ENCODE measurements at places on chromosomes 3 and 15.
A peak's percentile ranks its signal among the peaks of the same experiment; 100 is the strongest.

- no peak for DNase-seq
Measured at GRCh38 chr15:31499953-31500765, 173.5 kb downstream of the KLF13 start.

- DNase-seq: peak; percentile 73
Measured at GRCh38 chr3:49813497-49814174, at the start of gene UBA7. Gene UBA7, minus strand, starts transcription at chr3:49813953. Its CDS starts 166 bp downstream, at chr3:49813787.

DNA sequence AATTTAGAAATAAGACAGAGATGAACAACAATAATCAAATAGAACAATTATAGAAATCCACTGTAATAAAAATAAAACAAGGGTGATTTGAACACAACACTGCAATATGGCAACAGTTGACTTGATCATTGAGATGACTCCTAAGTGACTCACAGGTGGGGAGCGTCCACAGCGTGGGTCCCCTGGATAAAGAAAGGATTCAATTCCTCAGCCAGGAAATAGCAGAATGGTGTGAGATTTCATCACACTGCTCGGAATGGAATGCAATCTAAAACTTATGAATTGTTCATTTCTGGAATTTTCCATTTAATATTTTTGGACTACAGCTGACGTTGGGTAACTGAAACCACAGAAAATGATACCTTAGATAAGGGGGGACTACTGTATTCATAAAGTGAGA is 82.0 kb downstream of the CNTN3 start:
- no peak for DNase-seq

DNA sequence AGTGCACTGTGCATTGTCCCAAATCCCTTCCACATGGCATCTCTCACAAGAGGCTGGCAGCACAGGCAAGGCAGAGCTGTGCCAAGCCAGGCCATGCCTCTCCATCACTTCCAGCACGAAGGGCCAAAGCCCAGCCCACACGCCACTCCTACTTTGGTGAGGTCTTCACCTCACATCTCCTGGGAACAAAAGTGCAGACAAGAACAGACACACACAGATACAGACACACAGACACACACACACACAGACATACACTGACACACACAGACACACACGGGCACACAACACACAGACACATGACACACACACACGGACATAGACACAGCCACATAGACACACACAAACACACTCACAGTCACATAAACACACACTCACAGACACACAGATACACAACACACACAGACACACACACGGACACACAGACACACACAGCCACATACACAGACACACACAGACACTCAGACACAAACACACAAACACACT is 233.3 kb downstream of the UACA start:
- no peak for DNase-seq

DNA sequence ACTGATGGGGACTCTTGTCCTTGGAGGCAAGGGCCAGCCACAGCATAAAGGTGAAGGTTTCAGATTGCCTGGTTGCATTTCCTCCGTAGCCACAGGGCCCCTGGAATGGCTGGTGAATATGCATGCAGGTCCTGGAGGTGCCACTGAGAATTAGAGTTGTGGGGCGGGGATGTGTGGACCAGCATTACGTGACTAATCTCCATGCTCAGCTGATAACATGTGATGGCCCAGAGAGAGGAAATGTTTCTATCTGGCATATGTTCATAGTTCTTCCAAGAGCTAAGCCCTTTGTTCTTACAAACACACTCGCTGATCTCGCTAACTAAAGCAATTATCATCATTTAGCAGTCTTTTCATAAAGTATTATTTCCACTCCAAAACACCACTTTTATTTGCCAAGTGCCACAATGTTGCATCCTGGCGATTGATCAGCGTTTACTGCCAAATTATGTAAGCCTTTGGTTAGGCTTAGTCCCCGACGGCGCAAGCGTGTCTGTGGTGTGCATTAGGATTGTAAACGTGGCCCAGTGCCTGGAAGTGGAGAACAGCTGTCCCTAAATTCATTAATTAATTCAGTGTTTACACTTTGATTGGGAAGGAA is 55.9 kb downstream of the CGNL1 start:
- DNase-seq: no peak

All from bone marrow (tissue), 2 donors.